Stimulated activated CD4-positive, alpha-beta T cell treated with anti-CD3 and anti-CD28 coated beads, Interleukin-15, amount 100 ng/mL, for 1 hour (primary cell): ENCODE measurements at places on chromosomes 6 and 20.

DNA sequence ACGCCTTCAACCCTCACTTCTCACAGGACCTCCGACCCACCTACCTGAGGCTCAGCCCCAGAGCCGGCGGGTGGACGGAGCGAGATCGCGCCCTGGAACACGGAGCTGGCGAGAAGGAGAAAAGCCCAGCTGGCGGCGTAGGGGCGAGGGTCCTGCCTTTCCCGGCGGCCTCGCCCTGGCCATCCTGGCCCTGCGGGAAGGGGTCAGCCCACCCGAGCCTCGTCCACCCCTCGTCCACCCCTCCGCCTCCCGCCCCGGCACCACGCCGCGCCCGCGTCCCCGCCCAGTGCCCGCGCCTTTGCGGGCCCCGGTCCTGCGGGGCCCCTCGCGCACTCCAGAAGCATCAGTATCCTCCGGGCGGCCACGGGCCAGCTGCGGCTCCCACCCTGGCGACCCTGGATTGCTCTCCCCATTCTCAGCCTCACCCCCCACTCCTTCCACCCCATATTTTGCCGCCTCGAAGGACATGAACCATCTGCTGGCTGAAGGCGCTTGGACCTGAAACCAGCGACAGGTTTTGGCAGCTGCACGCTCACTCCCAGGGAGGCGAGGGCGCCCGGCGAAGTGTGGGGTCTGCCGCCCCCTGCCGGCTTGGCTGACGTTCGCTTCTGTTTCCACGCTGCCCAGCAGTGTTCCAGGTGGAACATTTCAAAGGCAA lies 65.1 kb downstream of the PLG start:
- DNase-seq, result peak; percentile 47

DNA sequence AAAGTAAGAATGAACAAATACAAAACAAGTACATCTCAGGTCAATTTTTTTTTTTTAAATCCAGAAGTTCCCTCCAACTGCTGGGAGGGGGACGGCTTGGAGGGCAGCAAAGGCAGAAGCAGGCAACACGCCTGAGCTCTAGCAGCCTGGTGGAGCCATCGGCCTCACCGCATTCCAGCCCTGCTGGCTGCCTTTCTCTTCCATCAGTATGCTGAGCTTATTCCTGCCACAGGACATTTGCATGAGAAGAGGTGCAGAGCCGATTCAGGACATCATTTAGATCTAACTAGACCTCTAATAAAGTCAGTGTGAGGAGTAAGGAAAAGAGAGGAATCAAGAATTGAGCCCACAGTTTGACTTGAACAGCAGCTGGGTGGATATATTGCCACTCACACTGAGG lies 318.8 kb downstream of the ZFAND3 start:
- no peak for DNase-seq

GRCh38 chr20:45361793-45362192 lies 1.2 kb upstream of the SYS1 start:
- DNase-seq, result no peak

DNA sequence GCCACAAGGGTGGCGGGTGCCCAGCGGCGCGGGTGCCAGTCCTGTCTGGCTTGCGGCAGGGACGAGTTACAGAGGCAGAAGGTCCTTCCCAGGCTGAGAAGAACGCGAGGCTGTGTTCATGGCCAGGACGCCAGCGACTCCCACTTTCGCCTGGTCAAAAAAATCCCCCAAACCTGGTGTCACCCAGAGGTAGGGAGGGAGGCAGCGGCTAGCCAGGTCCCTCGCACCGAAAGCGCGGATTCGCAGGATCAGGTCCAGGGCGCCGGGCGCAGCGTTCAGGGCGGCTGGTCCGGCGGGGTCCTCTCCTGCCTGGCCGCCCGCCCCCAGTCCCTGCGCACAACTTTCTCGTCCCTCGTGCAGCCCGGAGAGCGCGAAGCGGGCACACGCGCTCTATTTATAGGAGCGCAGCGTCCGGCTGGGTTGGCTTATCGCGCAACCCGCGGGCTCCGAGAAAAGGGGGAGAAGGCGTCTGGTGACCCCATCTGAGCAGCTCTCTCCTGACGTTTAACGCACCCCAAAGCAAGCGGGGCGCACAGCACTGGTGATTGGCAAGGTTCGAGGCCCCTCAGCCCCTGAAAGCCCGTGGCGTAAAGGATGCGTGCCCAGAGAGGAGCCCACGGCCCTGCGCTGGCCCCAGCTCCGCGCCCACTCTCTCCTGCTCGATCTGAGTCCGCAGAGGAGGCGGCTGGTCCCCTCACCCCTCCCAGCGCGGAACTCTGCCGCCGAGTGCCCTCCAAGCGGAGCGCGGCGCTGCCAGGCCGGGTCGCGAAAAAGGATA lies 519 bp downstream of the CBLN4 start:
- no peak for DNase-seq

DNA sequence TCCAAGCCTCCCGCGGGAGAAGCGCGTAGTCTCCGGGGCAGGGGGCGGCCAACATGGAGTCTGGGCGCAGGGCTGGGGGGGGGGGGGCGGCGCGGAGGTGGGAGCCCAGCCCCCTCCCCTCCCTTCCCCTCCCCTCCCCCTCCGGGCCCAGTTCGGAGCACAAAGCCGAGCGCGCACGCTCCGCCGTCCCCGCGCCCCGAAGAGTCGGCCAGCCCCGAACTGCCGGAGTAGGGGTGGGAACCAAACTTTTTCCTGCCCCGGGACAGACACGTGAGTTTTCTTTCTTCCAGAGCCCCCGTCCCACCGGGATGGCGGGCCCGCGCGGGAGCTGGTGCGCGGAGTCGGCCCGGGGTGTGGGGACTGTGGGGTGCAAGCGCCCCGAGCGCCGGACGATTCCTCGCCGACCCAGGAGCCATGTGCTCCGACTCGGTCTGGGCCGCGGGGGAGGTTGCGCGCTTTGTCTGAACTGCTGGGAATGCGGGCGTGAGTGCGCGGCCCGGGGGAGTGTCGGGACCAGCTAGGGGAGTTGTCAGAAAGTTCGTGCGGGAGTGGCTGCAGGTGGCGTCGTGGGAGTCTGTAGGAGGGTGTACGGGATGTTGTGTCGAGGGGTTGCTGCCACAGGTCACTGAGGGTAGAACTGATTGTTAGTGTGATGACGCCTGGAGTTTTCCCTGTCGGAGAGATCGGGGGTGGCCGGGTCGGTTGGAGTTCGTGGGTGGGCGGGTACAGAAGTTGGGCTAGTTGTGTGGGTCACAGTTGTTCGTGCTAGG lies 1.2 kb downstream of the TGIF2 start:
- DNase-seq, result peak; percentile 19

- DNase-seq, result no peak
Observed at GRCh38 chr20:56762401-56762800, 133.3 kb downstream of the TFAP2C start.

DNA sequence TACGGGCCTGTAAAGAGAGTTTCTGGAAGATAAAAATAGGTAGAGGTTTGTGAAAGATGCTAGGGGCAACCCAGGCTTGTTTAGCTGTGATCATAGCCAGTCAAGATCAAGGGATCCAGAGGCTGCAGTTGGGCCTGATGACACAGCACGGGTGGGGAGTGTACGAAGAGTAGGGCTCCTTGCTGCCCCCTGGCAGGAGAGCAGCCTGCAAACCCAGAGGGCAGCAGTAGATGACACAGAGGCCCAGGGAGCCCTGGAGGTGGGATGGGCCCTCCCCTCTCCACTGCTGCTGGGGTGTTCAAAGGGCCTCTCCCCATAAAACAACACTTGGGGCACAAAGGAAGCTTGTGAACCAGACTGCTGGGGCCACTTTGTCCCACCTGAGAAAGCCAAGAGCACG lies 47.2 kb downstream of the VEGFA start:
- no peak for DNase-seq

- DNase-seq, result no peak
Observed at GRCh38 chr6:2865694-2866151, 24.1 kb upstream of the SERPINB1 start.

DNA sequence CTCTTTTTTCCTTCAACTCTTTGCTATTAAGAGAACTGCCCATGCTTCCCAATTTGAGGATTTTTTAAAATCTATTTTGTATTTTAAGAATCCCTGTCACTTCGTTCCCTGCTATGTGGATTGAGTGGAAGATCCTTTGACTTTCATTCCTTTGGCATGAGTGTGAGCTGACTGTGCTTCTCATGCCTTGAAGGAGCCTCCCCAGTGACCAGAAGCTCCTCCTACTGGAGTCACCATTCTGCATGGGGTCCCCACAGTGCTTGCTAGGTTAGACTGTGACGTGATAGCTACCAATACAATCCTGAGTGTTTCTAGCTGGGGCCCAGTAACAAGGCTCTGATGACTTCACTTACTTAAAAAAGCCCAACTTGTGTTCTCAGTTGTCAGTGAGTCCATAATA lies 104.4 kb upstream of the LAMP5 start:
- DNase-seq, result no peak

DNA sequence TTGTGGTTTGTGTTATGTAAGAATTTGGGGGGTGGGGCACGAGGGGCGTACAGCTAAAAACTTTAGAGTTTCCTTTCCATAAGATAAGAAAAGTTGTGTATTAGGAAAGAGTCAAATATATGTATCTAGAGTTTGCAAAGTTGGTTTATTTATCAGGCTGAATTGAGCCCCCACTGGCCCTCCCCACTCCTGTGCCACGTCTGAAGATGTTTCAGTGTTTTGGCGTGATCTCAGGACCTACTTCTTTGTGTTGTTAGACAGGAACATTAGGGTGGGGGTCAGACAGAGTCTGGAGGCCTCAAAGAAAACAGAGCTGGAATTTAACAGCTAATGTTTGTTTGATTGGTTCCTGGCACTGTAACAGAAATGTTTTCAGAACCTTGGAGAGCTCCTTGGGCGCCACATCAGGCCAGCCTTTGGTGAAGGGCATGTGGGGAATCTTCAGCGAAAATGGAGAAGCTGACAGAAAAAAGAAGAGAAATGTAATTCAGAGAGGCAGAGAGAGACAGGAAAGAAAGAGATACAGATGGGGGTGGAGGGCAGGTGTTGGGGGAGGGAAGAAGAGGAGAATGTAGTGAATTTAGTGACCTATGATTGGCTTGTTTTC lies 674 bp downstream of the NRSN1 start:
- no peak for DNase-seq

DNA sequence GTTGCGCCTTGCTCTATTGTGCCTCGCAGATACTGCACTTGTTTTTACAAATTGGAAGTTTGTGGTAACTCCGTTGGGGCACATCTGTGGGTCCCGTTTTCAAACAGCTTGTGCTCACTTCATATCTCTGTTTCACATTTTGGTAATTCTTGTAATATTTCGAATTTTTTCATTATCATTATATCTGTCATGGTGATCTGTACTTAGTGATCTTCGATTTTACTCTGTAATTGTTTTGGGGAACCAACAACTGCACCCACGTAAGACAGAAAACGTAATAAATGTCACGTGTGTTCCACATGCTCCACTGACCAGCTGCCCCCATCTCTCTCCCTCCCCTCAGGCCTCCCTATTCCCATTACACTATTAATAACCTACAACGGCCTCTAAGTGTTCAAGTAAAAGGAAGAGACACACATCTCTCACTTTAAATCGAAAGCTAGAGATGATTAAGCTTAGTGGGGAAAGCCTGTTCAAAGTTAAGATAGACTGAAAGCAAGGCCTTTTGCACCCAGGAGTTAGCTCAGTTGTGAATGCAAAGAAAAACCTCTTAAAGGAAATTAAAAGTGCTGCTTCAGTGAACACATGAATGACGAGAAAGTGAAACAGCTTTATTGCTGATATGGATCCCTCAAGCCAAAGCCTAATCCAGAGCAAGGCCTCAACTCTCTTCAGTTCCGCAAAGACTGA lies 26.9 kb downstream of the TTLL2 start:
- no peak for DNase-seq

GRCh38 chr6:11484441-11484840 lies 53.1 kb upstream of the TMEM170B start:
- DNase-seq, result no peak

DNA sequence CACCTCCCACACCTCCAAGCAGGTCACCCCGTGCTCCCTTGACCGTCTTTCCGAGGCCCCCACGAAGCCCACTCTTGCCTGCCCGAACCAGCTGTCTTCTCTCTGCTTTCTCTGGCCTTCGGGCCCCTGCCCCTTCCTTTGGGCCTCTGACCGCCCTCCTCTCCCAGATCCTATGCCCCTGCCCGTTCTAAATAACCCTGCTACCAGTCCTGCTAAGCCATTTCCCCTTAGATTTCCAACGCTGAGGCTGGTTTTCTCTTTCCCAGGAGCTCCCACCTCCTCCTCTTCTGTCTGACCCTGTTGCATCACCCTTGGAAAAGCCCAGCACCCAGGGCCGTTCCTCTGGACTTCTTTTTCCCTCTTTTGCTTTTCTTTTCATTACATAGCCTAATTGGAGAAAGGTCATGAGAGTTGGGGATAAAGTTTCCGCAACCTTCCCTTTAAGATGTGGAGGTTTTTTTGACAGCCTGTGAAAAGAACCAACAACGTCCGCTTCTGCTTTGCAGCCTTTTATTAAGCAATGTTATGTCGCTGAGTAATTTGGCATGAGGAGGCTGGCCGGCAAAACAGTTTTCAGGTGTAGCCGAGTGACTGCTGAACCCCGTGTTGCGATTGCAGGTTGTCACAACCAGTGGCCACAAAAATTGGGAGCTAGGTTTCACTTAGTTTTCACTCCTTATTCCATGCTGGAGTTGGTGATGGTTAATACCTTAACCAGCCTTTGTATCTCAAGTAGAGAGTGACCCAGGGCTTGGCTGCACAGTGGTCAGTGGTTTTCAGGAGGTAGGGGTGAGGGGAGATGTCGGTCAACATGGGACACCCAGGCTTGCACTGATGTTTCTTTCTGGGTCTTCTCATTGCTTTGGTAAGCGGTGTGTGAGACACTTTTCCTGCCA lies 970 bp downstream of the BLTP3A start:
- DNase-seq, result no peak

DNA sequence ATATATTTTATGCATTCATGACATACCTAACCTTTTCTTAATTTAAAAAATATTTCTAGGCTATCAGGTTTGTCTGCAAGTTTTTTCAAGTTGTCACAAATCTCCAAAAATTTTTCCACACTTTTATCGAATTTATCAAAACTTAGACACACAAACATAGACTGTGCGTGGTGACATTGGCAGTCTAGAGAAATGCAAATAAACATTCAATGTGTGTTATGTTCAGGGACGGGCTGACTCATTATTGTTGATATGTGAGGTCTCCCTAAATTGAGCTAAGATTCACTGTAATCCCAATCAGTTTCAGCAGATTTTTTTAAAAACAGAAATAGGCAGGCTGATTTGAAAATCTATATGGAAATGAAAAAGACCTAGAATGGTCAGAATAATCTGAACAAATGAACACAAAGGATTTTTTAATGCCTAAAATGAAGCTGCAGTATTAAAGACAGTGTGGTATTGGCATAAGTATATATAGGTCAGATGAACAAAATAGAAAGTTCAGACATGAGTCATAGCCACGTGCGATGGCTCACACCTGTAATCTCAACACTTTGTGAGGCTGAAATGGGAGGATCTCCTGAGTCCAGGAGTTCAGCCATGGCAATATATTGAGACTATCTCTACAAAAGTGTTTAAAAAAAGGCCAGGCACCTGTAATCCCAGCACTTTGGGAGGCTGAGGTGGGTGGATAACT lies 19.2 kb downstream of the BLTP3A start:
- no peak for DNase-seq
